Naive thymus-derived CD8-positive, alpha-beta T cell (primary cell): ENCODE measurements at places on chromosomes 3 and 15. TPM values are rescaled to one million over a fixed set of nuclear protein-coding genes. Genes with fewer than 3 reads are reported as not detected.

DNA sequence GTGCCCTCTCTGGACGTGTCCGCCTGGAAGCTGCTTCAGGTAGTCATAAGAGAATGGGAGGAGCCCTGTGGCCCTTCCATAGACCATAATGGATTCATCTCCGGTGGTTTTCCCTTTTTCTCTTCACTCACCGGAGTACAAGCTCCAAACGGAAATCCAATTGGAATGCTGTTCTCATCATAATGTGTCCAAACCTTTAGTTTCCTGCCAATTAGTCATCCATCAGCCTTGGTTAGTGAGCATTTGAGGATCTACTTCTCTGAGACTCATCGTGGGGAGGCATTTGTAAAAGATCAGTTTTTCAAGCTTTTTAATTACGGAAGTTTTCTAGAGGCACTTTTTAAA lies 34.9 kb downstream of the ABHD2 start:
- no peak for DNase-seq

- DNase-seq, result no peak
Measured at GRCh38 chr15:56737791-56738190, 4.5 kb upstream of the ZNF280D start.

DNA sequence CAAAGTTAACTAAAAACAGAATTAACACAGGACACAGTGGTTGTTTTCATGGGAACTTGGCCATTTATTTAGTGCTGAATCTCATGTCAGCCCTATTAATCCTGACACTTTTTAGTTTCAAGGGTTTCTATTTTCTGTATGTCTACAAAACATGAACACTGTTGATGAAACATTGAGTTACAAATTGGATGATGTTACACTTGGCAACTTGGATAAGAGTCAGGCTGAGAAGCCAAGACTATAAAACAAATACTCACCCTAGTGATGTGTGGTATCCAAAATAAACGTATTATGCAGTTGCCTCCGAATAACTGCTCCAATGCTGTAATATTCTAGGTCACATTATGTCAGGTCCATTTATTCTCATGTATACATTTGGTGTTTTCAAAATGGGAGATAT lies 349.6 kb downstream of the ZIC1 start:
- DNase-seq, result no peak

DNA sequence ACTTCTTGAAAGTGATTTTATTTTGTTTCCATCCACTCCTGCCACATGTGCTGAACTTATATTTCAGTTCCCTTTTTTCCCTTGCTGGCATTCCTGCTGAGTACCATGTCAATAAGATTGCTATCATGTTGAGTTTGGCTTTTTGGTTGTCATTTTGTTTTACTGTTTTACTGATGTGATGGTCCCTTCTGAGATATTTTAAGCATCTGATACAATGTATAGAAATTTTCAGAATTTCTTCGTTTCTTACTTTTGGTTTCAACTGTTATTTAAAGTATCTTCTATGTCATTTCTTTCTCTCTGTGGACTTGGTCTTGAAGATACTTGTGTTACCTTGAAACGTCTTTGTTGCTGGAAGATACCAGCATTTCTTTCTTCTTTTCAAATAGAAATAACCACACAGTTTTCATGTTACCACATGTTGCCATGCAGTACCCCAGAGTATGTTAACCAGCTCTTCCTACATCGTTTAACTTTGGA lies 14.1 kb downstream of the SIDT1 start:
- no peak for DNase-seq

DNA sequence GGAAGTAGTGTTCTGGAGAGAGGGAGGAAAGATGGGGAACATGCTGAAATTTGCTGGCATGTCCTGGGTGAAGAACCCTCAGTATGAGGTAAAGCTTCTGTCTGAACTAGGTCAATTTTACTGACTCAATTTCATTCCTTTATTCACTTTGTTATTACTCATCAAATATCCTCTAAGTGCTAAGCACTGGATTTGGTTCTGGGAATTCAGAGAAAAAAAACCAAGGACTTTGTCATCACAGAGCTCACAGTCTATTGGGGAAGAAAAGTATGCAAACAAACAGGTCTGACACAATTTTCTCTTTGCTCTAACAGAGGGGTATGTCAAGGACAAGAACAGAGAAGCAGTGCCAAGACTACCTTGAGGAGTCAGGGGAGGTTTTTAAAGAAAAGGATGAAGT lies 68.0 kb downstream of the TFG start:
- DNase-seq, result no peak

GRCh38 chr15:43483297-43484128 lies 9.4 kb downstream of the TP53BP1 start:
- peak; percentile 12 for DNase-seq

- no peak for DNase-seq
Measured at GRCh38 chr15:63480441-63480821, 24.0 kb upstream of the USP3 start.

GRCh38 chr3:112640930-112641801 lies at the start of gene CCDC80:
CCDC80 (minus strand) TSS chr3:112641143; CDS start chr3:112639905, 1,238 bp downstream.
- DNase-seq, result no peak

GRCh38 chr15:92907896-92908712 lies 8.0 kb downstream of the CHD2 start:
- DNase-seq, result no peak

- no peak for DNase-seq
Measured at GRCh38 chr3:99167071-99167470, 265.6 kb upstream of the DCBLD2 start.

GRCh38 chr3:163622384-163622783 lies 1455.9 kb downstream of the SI start:
- no peak for DNase-seq

DNA sequence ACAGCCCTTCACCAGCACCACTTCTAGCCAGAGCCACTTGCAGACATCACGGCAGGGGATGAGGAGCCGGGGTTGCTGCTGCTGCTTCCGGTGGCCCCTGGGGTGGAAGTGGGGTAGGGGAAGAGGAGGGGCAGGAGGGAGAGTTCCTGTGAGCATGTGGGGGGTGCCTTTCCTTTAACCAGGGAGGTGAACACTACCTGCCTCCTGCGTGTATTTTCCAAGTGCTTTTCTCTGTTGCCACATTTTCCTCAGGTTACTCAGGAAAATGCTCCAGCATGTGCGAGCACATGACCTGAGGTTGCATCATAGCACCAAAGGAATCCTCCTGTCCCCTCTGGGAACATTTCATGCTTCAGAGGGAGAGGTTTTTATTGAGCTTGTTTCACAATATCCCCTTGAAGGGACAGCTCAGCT lies 12.2 kb upstream of the SACM1L start:
- peak; percentile 86 for DNase-seq

- DNase-seq, result no peak
Measured at GRCh38 chr3:169701457-169701856, 37.9 kb upstream of the MECOM start.

DNA sequence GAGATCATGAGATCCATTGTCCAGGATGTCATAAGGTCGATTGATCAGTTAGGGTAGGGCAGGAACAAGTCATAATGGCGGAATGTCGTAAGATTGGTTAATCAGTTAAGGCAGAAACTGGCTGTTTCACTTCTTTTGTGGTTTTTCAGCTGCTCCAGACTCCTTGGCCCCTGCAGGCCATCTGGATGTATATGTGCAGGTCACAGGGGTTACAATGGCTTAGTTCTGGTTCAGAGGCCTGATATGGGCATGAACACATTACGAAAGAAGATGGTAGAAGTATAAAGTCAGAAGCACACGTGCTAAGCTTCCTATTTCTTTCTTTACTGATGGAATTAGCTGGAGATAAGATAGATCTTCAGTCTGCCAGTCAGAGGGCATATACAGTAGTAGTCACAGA lies 315.4 kb upstream of the LRRC3B start:
- no peak for DNase-seq

DNA sequence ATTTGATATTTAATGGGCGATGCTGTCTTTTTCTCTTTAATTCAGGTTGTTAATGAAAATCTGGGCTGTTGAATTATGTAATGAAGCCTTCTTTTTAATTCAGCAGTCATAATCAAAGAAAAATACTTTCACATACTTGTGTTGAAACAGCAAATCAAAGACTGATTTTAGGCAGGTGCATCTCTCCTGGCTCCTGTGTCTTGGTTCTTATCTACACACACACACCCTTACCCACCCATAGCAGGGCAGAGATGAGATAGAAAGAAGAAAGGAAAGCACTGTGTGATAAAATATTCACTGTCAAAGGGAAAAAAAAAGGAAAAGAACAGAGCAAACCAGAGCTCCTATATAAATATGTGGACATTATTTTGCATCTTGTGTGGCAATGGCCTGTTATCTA lies 130.6 kb upstream of the CGNL1 start:
- no peak for DNase-seq

GRCh38 chr15:88995449-88995848 lies 82.3 kb upstream of the MFGE8 start:
- DNase-seq, result no peak

DNA sequence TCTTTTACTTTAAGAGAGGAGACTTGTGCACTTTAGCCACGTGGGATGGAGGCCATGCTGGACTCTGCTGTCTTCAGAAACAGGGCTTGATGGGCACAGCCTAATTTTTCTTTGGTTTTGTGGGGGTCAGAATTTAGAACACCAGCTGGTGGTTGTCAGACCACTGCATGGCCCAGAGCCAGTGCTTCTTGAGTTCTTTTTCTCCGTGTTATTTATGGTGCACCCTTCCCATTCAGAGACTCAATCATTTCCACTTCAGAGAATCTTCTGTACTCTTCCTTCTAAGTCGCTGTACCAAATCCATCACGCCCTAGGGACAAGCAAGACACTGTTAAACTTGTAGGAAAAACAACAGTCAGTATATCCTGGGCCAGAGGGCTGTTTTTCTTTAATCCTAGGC lies 20.1 kb downstream of the PRR23A start:
- no peak for DNase-seq

DNA sequence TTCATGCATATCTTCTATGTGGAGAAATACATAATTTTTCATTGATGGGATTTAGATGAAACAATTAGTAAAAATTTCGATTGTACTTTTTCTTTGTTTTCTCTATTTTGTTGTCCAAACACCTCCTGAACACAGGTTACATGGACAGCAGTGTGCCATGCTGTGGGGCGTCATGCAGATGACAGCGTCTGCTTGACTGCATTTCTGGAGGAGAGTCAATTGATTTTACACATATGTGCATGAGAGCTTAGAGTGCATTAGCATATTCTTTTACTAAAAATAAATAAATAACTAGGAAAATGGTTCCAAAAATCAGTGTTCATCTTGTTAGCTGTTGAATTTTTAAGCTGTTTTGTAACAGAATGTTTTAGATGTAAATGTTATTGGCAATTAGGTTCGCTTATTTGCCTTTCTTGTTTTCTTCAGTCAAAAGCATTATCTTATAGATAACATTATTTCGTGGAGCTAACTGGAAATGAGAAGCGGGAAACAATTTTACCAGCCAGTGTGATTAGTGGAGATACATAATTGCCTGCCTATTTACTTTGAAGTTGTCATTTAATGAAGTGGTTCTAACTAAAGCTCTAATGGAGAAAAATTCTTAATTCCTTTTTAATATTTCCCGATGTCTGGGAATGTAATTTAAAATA lies 82.7 kb upstream of the VGLL3 start:
- DNase-seq, result no peak

GRCh38 chr3:55622116-55622515 lies 135.0 kb upstream of the WNT5A start:
- DNase-seq, result no peak

DNA sequence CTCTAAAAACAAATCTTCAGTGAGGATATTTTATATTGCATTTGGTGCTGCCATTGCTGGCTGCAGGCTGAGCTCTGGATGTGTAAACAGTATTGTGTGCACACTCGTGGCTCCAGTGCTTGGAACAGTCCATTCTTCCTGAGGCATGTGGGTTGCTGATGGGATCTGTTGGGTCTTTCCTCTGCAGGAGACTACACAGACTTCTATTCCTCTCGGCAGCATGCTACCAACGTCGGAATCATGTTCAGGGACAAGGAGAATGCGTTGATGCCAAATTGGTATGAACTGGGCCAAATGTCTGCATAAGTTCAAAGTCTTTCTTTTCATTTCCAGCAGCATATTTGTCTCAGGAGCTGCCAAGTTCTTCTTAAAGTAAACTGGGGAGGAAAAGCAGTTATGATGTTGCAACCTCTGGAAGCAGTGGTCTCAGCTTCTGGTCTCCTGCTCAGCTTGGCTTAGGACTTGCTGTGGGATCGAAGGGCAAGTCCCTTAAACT lies 9.3 kb downstream of the FAH start:
- no peak for DNase-seq

- DNase-seq, result no peak
Measured at GRCh38 chr15:69908590-69909420, 188.9 kb downstream of the TLE3 start.

DNA sequence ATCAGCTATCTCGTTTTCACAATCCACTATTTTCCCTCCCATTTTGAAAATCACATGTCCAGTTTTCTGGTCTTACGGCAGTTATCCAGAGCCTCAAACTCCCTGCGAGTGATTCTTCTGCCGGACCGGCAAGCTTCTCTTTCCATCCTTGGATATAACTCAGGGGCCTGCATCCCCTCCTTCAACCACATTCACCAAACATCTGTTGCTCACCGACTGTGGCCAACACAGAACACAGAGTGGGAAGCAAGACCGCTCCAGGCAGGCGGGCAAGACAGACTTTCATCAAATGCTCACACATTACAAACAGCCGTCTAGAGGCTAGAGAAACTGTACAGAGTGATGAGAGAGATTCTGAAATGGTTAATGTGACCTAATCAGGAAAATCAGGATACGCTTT lies 7.6 kb upstream of the SLC12A8 start:
- DNase-seq, result no peak

- no peak for DNase-seq
Measured at GRCh38 chr3:172101107-172101506, 61.7 kb downstream of the FNDC3B start.

The TRIM59 gene
- 14.0 TPM for total RNA-seq

The APBA2 gene
- 206 TPM for total RNA-seq

The NR2F2 gene
- total RNA-seq, result not detected

The OSBPL10 gene
- 11.2 TPM for total RNA-seq

The ISG20 gene
- total RNA-seq, result 142 TPM

The GAP43 gene
- total RNA-seq, result not detected

The TM4SF1 gene
- not detected for total RNA-seq

The POLQ gene
- total RNA-seq, result 0.23 TPM

The AADACL2 gene
- total RNA-seq, result not detected

The TEX55 gene
- total RNA-seq, result not detected

The ZKSCAN7 gene
- total RNA-seq, result 10.5 TPM

The SERINC4 gene
- 0.23 TPM for total RNA-seq

The C3orf85 gene
- not detected for total RNA-seq

The TMOD2 gene
- 19.9 TPM for total RNA-seq

The MUC4 gene
- total RNA-seq, result not detected

The NR1I2 gene
- 0.86 TPM for total RNA-seq

The PCOLCE2 gene
- total RNA-seq, result not detected

The HRG gene
- not detected for total RNA-seq

The ALPK3 gene
- 0.29 TPM for total RNA-seq

The RTP3 gene
- total RNA-seq, result not detected

The ZPLD1 gene
- not detected for total RNA-seq
